ENCODE measurements at places on chromosomes 3 and 15.

DNA sequence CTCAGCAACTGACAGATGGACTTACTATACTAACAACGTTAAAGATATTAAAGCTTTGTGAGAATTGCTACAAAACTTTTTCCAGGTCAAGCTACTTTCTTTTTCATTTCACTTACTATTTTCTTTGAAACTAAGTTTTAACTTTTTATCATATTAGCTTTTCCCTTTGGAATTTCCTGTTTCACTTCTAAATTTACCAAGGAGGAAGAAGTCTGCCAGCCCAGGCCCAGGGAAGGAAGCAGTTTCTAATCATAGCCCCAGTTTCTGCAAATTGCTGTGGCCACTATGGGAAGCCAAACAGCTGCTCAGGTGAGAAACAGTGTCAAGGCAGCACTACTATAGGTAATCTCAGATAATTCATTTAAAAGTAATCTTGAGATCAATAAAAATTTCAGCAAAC lies 18.4 kb downstream of the CYFIP1 start:
- DNase-seq, result no peak

DNA sequence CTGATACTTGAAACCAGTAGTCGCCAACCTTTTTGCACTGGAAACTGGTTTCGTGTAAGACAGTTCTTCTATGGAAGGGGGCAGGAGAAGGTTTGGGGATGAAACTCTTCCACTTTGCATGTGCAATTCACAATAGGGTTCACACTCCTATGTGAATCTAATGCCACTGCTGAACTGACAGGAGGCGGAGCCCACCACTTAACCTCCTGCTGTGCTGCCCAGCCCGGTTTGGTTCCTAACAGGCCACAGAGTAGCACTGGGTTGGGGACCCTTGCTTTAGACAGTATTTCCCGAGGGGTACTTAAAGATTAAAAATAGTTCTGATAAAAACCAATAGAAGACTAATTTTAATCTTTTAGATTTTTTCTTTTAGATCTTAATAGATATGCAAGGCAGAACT lies 11.1 kb downstream of the TFG start:
- DNase-seq, result no peak

- DNase-seq, result no peak
Observed at GRCh38 chr15:75727851-75728715, 15.4 kb upstream of the CSPG4 start.

DNA sequence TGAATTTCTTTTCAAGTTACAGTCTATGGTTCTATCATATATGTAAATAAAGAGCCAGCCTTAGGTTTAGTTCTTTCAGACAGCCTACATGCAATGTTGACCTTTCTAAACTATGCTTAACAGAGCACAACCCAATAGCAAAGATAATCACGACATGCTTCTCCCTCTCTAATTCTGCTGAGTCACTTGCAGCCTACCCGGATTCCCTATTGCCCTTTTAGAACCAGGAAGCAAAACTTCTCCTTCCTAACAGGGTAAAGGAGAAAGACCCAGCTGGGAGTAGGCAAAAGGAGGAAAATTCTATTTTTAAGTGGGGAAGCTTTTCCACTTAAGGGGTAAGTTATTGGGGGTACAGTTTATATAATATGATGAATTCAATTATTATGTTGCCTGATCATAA lies 79.3 kb downstream of the SLC7A14 start:
- DNase-seq, result no peak

GRCh38 chr15:62378772-62379498 lies 213.8 kb upstream of the C2CD4B start:
- DNase-seq, result no peak

DNA sequence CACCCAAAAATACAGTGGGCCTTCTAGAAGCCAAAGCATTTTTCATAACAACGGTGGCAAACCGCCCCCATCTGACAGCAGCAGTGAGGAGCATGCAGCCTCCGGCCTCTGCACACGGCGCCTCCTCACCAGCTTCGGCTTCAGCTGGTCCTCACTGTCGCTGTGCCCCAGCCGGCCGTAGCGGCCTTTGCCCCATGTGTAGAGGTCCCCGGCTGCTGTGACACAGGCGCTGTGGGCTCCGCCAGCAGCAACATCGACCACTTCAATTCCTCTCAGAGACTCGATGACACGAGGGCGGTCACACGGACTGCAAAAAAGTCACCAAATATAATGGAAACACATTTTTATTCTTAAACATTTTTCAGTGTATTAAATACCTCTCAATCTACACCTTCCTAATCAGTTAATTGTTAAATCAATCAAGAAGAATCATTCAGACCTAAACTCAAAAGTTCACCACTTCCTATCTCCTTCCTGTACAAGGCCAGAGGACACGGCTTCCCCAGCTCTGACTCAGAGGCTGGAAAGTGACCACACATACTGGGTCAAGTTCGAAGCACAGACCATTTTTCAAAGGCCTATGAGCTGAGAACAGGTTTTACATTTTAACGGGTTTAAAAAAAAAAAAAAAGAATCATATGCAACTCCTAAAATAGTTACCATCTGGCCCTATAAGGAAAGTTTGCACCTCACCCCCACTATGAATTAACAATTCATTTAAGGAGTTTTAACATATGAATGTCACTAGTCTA lies 33.6 kb upstream of the OCA2 start:
- DNase-seq, result no peak

DNA sequence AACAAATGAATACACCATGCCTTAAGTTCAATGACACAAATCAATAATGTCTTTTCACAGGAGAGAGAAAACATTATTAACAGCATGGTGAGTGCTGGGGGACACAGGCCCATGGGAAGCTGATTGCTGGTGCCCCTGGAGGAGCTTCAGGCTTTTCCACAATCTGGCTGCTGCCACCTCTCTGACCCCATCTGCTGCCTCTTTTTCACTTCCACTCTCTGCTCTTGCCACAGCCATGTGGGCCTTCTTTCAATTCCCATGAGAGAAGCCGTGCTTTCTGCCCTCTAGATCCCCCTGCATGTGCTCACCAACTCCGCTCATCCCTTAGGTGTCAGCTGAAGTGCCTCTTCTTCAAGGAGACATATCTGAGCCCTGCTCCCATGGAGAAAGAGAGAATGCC lies 21.0 kb upstream of the CTXND1 start:
- DNase-seq, result no peak

- DNase-seq, result no peak
Observed at GRCh38 chr3:66823009-66823397, 175.1 kb upstream of the KBTBD8 start.

- DNase-seq, result peak; percentile 55
Observed at GRCh38 chr15:64067564-64068030, 21.3 kb upstream of the DAPK2 start.

- peak; percentile 19 for DNase-seq
Observed at GRCh38 chr3:50089609-50089945, 858 bp downstream of the RBM5 start.

DNA sequence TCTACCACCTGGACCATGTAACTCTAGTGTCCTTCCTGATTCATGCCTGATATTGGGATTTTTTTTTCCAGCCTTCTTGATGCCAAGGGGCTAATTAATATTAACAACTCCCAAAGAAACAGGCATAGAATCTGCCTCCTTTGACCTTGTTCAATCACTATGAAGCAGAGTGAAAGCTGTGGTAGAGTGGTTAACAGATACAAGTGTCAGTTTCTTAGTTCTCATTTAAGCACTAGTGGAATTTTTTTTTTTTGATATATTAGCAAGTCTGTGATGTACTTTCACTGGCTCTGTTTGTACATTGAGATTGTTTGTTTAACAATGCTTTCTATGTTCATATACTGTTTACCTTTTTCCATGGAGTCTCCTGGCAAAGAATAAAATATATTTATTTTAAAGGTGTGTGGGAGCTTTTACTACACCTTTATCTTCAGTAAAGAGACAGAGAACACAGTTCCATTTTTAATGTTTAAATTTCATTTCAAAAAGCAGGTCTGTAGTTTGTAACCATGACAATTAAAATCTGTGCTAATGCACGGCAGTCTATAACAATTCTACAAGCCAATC lies 67.1 kb downstream of the TOP2B start:
- no peak for DNase-seq

DNA sequence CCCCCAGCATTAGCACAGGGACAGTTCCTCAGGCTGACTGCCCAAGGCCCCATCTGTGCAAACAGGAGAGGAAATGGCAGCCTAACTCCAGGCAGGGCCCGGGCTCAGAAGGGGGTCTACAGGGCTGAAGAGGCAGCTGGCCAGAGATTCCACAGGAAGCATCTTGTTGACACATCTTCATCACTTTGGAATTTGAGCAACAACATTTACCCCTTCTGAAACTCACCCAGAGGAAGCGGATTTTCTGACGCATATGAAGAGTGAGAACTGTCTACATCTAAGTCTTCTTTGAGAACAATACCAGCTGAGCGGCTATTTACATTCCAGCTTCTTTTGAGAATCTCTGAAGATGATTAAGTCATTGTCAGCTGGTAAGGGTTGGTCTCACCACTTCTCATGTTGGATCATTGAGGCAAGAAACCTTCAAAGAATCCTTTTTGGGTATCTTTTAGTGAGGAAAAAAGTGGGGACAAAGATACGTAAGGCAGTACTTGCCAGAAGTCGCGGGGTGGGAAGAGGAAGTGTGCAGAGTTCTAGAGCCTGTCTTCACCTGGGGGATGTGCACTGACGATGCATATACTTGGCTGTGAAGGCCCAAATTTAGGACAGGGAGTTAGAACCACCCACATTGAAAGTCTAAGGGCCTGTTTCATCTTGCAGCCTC lies 25.4 kb upstream of the SRP14 start:
- no peak for DNase-seq

GRCh38 chr3:177522051-177522450 lies 324.8 kb upstream of the TBL1XR1 start:
- DNase-seq, result no peak

DNA sequence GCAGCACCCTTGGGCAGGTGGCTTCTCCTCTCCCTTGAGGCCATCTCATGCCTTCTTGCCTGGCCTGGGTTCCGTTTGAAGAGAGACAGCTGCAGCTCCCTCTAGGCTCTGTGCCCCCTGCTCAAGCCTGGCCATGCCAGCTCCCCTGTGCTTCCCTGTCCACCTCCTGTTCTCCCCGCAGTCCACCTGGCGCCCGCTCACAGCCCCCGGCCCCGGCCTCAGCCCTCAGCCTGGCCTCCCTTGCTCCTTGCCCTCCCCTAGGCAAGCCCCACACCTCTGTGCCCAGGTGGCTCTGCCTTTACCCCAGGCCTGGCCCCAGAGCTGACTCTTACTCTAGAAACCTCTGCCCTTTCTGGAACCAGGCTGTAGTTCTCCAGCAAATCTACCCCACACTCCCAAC lies 13.9 kb upstream of the RHO start:
- DNase-seq, result no peak

DNA sequence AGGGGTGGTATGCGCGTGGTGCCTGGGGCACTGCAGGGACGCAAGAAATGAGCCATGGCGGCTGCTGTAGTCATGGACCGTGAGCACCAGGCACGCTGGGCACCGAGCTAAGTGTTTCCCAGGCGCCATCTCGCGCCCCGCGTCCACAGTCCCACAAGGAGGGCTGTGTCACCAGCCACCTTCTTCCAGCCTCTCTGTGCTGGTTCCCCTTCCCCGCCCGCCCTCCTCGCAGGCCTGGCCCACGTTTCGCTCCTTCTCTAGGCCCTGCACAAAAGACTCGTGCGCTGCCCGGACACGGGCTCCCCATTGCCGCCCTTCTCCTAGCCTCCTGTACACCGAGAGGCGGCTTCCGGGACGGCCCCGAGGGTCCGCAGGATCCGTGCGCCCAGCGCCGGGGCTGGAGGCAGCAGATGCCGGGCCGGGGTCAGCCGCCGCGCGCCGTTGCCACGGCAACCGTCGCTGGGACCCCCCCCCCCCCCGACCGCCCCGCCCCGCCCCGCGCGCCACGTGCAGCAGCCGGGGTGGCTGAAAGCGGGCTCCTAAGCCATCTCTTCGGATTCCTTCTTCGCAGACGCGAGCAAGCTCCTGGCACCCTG lies 113.4 kb downstream of the SRGAP3 start:
- DNase-seq, result no peak

DNA sequence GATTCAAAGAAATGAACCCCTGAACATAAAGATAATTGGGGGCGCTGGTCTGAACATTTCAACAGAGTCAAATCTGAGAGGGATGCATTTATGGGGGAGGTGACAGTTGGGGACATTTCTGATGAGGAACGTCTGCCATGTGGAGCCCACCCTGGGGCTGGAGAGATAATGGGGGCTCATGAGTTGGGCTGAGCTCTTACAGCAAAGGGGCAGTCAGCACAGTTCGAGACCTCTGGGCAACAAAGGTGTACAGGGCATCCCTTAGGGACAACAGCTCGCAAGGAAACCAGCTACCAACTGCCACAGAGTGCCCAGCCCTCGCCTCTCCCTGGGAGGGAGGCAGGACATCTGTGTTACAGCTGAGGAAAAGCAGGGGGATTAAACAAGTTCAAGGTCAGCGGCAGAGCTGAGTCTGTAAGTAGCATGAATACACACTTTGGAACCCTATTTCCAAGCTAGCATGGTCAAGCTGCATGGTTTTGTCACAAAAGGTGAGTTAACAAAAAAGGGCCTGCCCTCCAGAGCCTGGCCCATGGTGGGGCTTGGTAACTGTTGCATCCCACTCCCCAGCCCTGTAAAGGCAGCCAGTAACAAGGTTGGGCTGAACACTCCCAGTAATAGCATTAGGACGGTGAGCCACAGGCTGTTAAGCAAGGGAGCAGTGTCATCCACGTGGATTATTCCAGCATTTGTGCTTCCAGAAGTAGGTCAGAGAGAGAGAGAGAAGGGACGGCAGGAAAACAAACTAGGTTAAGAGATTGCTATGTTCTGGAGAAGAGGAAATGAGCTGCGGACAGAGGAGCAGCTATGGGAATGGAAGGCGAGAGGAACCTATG lies 4.3 kb downstream of the GNB5 start:
- no peak for DNase-seq

GRCh38 chr3:111781561-111782446 lies 77.3 kb upstream of the PHLDB2 start:
- no peak for DNase-seq

DNA sequence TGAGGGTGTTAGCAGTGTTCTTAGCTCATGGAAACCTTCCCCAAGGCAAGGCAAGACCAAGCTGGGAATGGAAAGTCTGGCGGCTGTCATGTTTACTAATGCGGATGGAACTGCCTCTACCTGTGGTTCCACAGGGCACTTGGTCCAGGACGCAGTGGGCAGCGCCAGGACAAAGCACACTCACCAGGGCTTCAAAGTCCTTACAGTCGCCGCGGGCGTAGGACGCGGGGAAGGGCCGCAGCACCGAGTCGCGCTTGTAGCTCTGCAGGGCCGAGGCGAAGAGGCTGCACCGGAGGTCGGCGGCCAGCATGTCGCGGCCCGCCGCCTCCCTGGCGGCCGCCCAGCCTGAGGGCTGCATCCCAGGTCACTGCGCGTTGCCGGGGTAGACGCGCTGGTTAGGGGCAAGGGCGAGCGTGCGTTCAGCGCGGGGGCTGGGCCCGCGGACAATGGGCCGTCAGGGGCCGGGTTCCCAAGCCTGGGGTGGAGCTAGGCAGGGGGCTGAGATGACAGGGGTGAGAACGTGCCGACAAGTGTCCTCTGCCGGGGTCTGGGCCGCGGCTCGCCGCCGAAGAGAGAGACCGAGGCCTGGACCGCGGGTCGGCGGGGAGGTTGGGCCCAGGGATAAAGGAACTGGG lies 497 bp downstream of the PARP16 start:
- DNase-seq, result peak; percentile 72

- DNase-seq, result no peak
Observed at GRCh38 chr3:177679568-177680471, 482.5 kb upstream of the TBL1XR1 start.

All from spinal cord (tissue), 10 donors.